ENCODE measurements at places on chromosomes 16 and 17. TPM values are rescaled to one million over a fixed set of nuclear protein-coding genes. Genes with fewer than 3 reads are reported as not detected.

Gene NPW
- 2.1 TPM for total RNA-seq

Gene ATP2A1
- 1.6 TPM for total RNA-seq

Gene ARHGDIG
- total RNA-seq = 6.8 TPM

Gene CPHXL2
- not detected for total RNA-seq

Gene ARL5C
- total RNA-seq = not detected

Gene UTP4
- total RNA-seq = 33.2 TPM

Gene RNF227
- total RNA-seq = 3.0 TPM

Gene RPH3AL
- total RNA-seq = 24.0 TPM
